ENCODE measurements at places on chromosomes 1 and 21.

DNA sequence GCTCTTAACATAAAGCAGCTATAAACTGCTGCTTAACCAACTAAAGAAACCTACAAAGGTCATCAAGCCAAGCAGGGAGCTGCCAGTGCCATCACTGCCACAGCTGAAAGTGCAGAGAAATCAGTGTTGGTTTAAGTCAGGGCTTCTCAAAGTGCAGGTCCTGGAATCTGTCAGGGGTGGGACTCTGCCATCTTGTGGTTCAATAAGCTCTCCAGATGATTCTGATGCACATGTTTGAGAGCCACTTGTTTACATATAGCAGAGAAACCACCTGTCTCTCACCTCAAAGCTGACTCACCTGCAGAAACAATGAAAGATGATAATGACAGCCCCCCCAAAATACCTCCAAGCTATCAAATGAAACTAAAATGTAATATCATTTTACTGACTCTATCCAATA is 49.3 kb downstream of the SH3GLB1 start:
- no peak for DNase-seq

DNA sequence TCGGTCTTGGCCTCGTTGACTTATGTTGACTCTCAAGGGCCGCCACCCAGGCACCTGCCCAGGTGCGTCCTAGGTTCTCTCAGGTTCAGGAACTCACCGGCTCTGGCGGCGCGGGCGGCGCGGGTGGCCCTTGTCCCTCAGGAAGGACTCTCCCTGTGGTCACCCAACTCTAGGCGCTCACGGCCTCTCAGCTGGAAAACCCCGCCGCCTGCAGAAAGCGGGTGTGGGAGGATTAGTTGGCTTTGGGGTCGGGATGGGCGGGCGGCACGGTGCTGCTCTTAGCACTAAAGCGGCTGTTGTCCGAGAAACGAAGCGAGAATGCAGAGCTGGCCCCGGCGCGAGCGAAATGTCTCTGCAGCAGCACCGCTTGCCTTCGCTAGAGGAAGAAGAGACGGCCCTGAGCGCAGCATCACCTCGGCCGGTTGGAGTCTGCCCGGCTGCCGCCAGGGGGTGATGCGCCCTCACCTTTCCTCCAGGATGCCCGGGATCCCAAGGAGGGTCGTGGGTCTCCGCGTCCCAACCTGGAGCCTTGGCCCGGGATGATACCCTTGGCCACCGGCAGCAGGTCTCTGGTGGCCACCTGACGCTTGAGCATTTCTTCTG is 8.1 kb upstream of the TADA1 start:
- DNase-seq = peak; percentile 54

- no peak for DNase-seq
Observed at GRCh38 chr1:16900751-16901150, 5.0 kb downstream of the RNU1-2 start.

DNA sequence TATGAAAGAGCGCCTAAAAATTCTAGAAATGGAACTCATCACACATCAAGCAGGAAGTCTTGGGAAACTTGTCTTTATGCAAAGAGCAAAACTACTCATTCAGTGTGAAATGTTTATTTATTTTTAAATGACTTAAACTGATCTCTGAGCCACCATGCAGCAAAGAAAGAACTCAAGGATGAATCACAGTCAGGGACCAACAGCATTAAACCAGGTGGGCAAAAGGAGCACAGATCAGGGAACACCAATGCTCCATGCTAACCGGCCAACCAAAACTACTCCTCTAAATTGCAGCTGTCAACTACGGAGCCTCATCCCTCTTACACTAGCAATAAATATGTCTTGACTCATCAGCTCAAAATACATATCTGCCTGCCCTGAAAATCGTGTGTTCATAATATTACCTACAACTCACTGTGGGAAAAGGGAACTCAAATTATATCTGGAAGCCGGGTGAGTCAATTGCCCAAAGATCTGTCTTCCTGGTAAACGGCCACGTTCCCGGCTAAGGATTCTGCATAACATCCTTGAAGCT is 129.2 kb downstream of the PTPN14 start:
- no peak for DNase-seq

All from AG08395 (cell line).